ENCODE measurements at places on chromosomes 6 and 20.

- no peak for DNase-seq
Observed at GRCh38 chr6:1552296-1552761, 57.4 kb upstream of the FOXC1 start.

GRCh38 chr6:34393191-34393965 lies 909 bp upstream of the NUDT3 start:
- DNase-seq: no peak

DNA sequence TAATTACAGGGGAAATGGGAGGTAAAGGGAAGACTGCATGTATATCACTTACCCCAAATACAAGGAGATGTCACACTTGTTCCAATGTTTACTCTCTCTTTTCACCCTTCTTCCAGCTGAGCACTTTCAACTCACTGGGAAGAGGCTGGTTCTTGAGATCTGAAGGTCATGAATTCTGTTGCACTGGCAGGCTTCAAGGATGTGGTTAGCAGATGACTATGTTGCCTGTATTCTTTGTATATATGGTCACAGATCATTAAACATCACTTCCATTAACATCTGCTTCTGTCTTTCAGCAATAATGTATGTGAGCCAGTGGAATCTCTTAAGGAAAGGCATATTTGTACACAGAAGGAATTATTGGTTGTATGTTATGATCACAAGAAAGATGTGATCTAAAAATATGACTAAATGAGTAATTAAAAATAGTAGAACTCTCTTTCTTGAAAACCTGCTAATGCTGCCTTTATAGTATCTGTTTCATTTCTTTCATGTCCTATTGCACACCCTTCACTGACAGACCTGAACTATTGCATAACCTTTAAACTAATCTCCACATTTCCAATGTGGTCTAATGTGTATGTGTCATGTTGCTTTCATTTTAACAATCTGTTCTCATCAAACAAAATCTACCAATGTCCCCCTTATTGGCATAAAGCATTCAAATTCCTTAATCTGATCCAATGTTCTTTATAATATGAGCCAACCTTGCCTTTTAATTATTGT lies 131.4 kb upstream of the EPHA7 start:
- DNase-seq: no peak

GRCh38 chr20:62682912-62683517 lies 25.6 kb upstream of the NTSR1 start:
- no peak for DNase-seq

GRCh38 chr6:73586416-73586974 lies 65.7 kb upstream of the EEF1A1 start:
- no peak for DNase-seq

DNA sequence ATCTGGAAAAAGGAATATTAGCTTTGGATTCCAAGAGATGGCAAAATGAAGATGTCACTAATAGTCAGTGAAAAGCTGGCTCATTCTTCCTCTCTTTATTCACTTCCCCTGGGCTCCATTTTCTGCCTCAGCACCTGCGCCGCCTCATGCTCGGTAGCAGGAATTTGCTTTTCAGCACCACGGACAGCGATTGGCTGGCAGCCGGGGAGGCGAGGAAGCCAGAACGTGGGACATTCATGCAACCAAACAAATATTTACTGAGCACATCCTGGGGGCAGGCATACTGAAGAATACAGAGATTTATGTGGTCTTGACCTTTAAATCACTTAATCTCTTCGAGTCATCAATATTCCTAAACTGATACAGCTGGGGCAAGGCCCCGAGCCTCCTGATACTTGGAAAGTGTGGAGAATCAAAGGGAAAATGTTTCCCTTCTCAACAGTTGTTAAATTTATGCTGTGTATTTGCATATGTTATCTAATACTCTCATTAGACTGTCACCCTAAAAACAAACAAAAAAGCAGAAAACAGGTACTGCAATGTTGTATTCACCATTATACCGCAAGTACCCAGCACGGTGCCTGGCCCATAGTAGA lies 12.1 kb upstream of the PDYN start:
- DNase-seq: peak; percentile 80

GRCh38 chr6:34200340-34200971 lies 36.2 kb upstream of the HMGA1 start:
- DNase-seq: no peak
